ENCODE measurements at places on chromosomes 7 and 10.

GRCh38 chr10:62934258-62934657 is 118.1 kb upstream of the EGR2 start:
- no peak overlapping the region for H3K4me3 ChIP-seq
- H3K27me3 ChIP-seq = peaks cover 17% of the 10 kb centered on the region
- peaks cover 1% of the 10 kb centered on the region for H3K4me1 ChIP-seq
- H3K36me3 ChIP-seq = no peaks in the 10 kb centered on the region

GRCh38 chr10:89785095-89785494 is 83.7 kb downstream of the KIF20B start:
- DNase-seq = no peak
- peaks cover 6% of the 10 kb centered on the region for H3K27me3 ChIP-seq
- peaks cover 8% of the 10 kb centered on the region for H3K4me1 ChIP-seq
- H3K27ac ChIP-seq = no peak overlapping the region
- H3K36me3 ChIP-seq = peaks cover 11% of the 10 kb centered on the region
- no peak overlapping the region for H3K4me3 ChIP-seq

DNA sequence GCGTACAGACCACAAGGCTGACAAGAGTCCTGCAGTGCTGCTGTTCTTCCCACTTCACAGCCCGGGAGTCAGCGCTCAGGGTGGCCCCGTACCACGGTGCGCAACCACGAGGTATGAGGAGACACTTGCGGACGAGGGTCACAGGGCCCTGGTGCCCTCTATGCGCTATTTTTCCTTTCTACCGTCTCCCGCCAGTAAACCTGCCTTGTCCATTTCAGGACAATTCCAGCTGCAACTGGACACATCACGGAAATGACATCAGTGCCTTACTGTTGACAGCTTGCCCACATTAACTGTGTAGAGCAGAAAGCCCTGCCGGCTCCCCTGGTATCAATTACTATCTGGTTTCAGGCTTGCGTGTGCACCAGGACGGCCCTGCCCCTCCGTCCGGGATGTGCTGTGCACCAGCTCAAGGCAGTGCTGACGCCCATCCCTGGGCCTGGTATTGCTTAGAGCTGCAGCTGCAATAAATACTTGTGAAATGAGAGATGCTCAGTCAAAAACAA is 65.1 kb downstream of the ZRANB1 start:
- H3K27me3 ChIP-seq = peaks cover 15% of the 10 kb centered on the region
- no peak overlapping the region for H3K27ac ChIP-seq
- DNase-seq = no peak
- no peak overlapping the region for H3K4me3 ChIP-seq
- no peaks in the 10 kb centered on the region for H3K4me1 ChIP-seq

GRCh38 chr7:111855161-111855841 is 293.0 kb upstream of the IMMP2L start:
- no peaks in the 10 kb centered on the region for H3K36me3 ChIP-seq
- H3K4me3 ChIP-seq = no peak overlapping the region
- H3K27me3 ChIP-seq = peaks cover 8% of the 10 kb centered on the region
- peaks cover 5% of the 10 kb centered on the region for H3K4me1 ChIP-seq
- no peak for DNase-seq

DNA sequence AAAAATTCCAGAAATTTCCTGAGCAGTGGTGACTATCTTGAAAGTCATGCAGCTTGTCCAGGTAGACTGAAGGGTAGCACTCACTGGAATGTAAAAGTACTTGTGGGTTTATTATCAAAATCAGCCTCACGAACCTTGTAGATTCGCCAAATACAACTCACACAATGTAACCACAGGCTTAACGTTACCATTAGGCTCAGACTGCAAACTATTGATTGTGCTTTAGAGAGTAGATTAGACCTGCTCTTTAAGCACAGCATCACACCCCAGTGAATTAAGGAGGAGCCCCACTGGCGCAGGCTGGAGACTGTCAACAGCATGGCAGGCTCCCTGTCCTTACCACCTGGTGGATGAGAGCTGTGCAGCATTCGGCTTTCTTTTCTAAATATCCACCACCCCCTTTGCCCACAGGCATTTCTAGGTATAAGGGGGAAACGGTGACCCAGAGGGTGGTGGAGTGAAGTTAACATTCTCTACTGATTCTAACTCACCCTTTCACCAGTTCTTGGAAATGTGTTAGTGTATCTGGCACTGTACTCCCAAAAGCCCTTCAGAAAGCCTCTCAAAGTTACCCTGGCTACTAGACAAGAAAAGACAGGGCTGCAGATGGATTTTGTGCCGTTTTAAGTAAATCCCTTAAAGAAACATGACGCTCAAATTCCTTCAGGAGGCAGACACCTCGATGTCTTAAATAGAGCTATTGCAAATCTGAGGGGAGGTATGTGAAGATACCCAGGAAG is 56.6 kb downstream of the GSDME start:
- H3K27ac ChIP-seq = no peak overlapping the region
- no peak for DNase-seq
- H3K4me3 ChIP-seq = no peak overlapping the region
- H3K36me3 ChIP-seq = no peaks in the 10 kb centered on the region
- H3K27me3 ChIP-seq = no peaks in the 10 kb centered on the region
- H3K4me1 ChIP-seq = peaks cover 9% of the 10 kb centered on the region

DNA sequence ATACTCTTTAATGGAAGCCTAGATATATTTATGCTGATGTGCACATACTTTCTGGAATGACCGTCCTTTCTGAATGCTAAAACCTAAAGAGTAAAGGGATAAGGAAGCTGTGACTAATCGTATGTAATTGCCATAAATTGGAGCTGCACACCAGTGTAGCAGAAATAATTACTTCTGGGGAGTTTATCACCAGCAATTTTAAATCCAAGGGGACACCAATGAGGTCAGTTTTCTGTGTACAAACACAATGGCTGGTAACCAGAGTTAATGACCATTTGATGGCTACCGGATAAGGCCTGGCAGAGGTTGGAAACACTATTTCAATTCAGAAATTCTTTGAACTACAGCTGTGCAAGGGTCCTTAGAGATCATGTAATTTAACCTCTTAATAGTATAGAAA is 670.1 kb downstream of the REEP3 start:
- no peaks in the 10 kb centered on the region for H3K4me1 ChIP-seq
- H3K27ac ChIP-seq = no peak overlapping the region
- DNase-seq = no peak
- no peaks in the 10 kb centered on the region for H3K27me3 ChIP-seq
- no peak overlapping the region for H3K4me3 ChIP-seq

GRCh38 chr7:157612664-157613561 is 276.1 kb downstream of the DNAJB6 start:
- peak overlapping the region; percentile 79 for H3K4me3 ChIP-seq
- peak; percentile 77 for DNase-seq
- peaks cover 21% of the 10 kb centered on the region for H3K4me1 ChIP-seq
- peak overlapping the region; percentile 90 for H3K27ac ChIP-seq

DNA sequence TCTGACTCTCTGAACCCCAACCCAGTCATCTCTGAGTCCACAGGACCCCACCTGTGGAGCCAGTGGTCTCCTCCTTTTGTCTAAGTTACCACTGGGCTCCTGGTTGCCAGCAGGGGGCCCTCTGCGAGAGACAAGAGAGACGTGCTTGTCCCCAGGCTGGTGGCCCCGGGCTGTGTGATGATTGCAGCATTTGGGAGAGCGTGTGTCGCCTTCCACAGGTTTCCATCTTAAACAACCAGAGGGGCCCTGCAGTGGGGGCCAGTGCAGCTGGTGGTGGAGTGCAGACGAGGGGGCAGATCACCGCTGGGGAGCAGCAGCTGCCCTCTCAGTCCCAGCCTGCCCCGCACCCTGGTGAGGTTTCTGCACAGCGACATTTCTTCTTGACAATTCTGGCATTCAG is 122.4 kb upstream of the PPP2R2D start:
- H3K27me3 ChIP-seq = no peaks in the 10 kb centered on the region
- no peaks in the 10 kb centered on the region for H3K36me3 ChIP-seq
- no peak for DNase-seq
- H3K4me3 ChIP-seq = no peak overlapping the region
- no peaks in the 10 kb centered on the region for H3K4me1 ChIP-seq
- H3K27ac ChIP-seq = no peak overlapping the region

GRCh38 chr7:158487631-158488151 is 99.9 kb downstream of the PTPRN2 start:
- no peaks in the 10 kb centered on the region for H3K4me1 ChIP-seq
- H3K4me3 ChIP-seq = no peak overlapping the region
- no peak for DNase-seq
- H3K27ac ChIP-seq = no peak overlapping the region
- H3K27me3 ChIP-seq = no peaks in the 10 kb centered on the region
- H3K36me3 ChIP-seq = no peaks in the 10 kb centered on the region

- H3K27ac ChIP-seq = no peak overlapping the region
- H3K4me1 ChIP-seq = no peaks in the 10 kb centered on the region
- H3K27me3 ChIP-seq = no peaks in the 10 kb centered on the region
- H3K36me3 ChIP-seq = no peaks in the 10 kb centered on the region
Measured at GRCh38 chr10:66625709-66626590, 299.9 kb upstream of the LRRTM3 start.

GRCh38 chr10:69577268-69578232 is 4.3 kb upstream of the NEUROG3 start:
- peaks cover 22% of the 10 kb centered on the region for H3K4me1 ChIP-seq
- H3K36me3 ChIP-seq = no peaks in the 10 kb centered on the region
- no peak overlapping the region for H3K27ac ChIP-seq
- H3K27me3 ChIP-seq = peaks cover 81% of the 10 kb centered on the region
- no peak overlapping the region for H3K4me3 ChIP-seq

- no peaks in the 10 kb centered on the region for H3K27me3 ChIP-seq
- H3K4me3 ChIP-seq = no peak overlapping the region
- H3K4me1 ChIP-seq = peaks cover 33% of the 10 kb centered on the region
- peaks cover 21% of the 10 kb centered on the region for H3K36me3 ChIP-seq
- no peak overlapping the region for H3K27ac ChIP-seq
- DNase-seq = no peak
Measured at GRCh38 chr7:41886262-41886900, 183.5 kb upstream of the INHBA start.

- no peak for DNase-seq
- H3K36me3 ChIP-seq = no peaks in the 10 kb centered on the region
- H3K27me3 ChIP-seq = peaks cover 34% of the 10 kb centered on the region
- H3K4me1 ChIP-seq = peaks cover 11% of the 10 kb centered on the region
- no peak overlapping the region for H3K4me3 ChIP-seq
- no peak overlapping the region for H3K27ac ChIP-seq
Measured at GRCh38 chr10:43691485-43691884, 42.8 kb upstream of the ZNF32 start.

DNA sequence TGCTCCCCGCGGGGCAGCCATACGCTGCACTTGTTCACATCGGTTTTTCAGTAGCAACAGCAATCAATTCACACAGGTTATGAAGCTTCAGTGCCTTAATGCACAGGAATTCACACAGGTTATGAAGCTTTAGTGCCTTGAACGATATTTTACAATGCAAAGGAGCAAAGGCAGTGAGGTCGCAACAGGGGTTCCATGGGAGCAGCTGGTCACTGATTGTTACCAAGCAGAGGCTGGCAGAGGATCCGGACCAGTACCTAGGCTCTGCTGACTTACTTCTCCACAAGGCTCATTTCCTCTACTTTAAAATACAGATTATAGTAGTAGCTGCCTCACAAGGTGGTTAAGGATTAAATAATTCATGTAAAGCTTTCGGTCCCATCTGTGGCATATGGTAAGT is 95.2 kb upstream of the ODAD2 start:
- no peaks in the 10 kb centered on the region for H3K27me3 ChIP-seq
- H3K4me1 ChIP-seq = no peaks in the 10 kb centered on the region
- H3K4me3 ChIP-seq = no peak overlapping the region
- no peak for DNase-seq
- H3K27ac ChIP-seq = no peak overlapping the region

- no peaks in the 10 kb centered on the region for H3K4me1 ChIP-seq
- DNase-seq = no peak
- no peaks in the 10 kb centered on the region for H3K36me3 ChIP-seq
- H3K4me3 ChIP-seq = no peak overlapping the region
- peaks cover 8% of the 10 kb centered on the region for H3K27me3 ChIP-seq
Measured at GRCh38 chr10:51658000-51658399, 41.4 kb downstream of the CSTF2T start.

- peaks cover 19% of the 10 kb centered on the region for H3K36me3 ChIP-seq
- H3K27me3 ChIP-seq = no peaks in the 10 kb centered on the region
- peak overlapping the region; percentile 86 for H3K4me3 ChIP-seq
Measured at GRCh38 chr10:13099144-13099665, 758 bp upstream of the OPTN start.

- H3K27me3 ChIP-seq = peaks cover 17% of the 10 kb centered on the region
- peaks cover 5% of the 10 kb centered on the region for H3K4me1 ChIP-seq
- no peak for DNase-seq
- no peaks in the 10 kb centered on the region for H3K36me3 ChIP-seq
Measured at GRCh38 chr7:92595281-92595680, 5.1 kb upstream of the FAM133B start.

- no peaks in the 10 kb centered on the region for H3K36me3 ChIP-seq
- no peak for DNase-seq
- no peaks in the 10 kb centered on the region for H3K4me1 ChIP-seq
Measured at GRCh38 chr10:81179324-81179723, 641.6 kb downstream of the SH2D4B start.

- peaks cover 17% of the 10 kb centered on the region for H3K36me3 ChIP-seq
- peaks cover 5% of the 10 kb centered on the region for H3K4me1 ChIP-seq
- H3K4me3 ChIP-seq = peak overlapping the region; percentile 88
- no peak for DNase-seq
- peak overlapping the region; percentile 64 for H3K27ac ChIP-seq
Measured at GRCh38 chr7:92837000-92837749, 802 bp upstream of the CDK6 start.

- H3K27ac ChIP-seq = no peak overlapping the region
- no peaks in the 10 kb centered on the region for H3K27me3 ChIP-seq
Measured at GRCh38 chr7:90412458-90413184, 9.4 kb downstream of the CLDN12 start.

DNA sequence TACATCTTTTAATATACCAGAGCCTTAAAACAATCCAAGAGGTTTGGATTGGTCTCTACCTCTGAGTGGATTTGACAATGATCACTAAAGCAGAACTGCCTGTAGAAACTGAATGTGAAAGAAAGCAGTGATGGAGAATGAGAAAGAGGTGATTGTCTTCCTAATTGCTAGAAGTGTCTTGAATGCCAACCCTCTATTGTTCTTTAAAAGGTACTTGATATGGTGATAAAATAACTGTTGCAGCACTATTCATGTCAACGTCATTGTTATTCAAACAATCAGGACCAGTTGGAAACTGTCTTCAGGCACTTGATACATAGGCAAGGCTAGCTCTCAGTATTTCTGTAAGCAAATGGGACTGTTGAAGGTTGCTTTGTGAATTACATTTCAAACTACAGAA is 47.9 kb upstream of the ITPRID1 start:
- H3K27ac ChIP-seq = no peak overlapping the region
- no peak overlapping the region for H3K4me3 ChIP-seq
- H3K27me3 ChIP-seq = no peaks in the 10 kb centered on the region
- no peak for DNase-seq

- H3K4me3 ChIP-seq = peak overlapping the region; percentile 53
- H3K27me3 ChIP-seq = no peaks in the 10 kb centered on the region
- peak; percentile 83 for DNase-seq
- peaks cover 92% of the 10 kb centered on the region for H3K4me1 ChIP-seq
- peaks cover 77% of the 10 kb centered on the region for H3K36me3 ChIP-seq
Measured at GRCh38 chr7:158812684-158813083, 16.6 kb downstream of the ESYT2 start.

DNA sequence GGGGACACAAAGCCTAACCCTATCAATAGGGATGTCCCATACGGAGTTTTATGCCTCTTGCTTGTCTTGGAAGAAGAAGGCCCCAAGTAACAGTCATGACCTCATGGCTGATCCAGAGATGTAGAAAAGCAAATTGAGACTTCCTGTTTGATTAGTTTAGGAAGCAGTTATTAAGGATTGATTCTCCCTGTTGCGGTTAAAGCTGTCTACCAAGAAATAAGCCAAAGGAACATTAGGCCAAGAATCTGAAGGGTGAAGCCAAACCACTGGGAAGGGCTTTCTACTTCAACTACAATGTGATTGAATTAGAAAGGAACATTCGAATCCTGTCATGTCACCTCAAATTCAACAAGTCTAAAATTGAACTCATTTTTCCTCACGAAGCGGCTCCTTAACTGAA is 60.5 kb upstream of the AGBL3 start:
- no peak for DNase-seq
- H3K4me3 ChIP-seq = no peak overlapping the region
- H3K27ac ChIP-seq = no peak overlapping the region
- no peaks in the 10 kb centered on the region for H3K27me3 ChIP-seq

Data from activated CD8-positive, alpha-beta T cell treated with anti-CD3 and anti-CD28 coated beads, Interleukin-2, amount 10 ng/mL, durations not matched to agents 7 days and 5 days (primary cell).